ENCODE measurements at places on chromosomes 3 and 15.

- H3K4me3 ChIP-seq = no peak overlapping the region
- DNase-seq = no peak
- H3K27me3 ChIP-seq = peaks cover 26% of the 10 kb centered on the region
- no peaks in the 10 kb centered on the region for H3K36me3 ChIP-seq
Measured at GRCh38 chr15:29750754-29751153, 71.5 kb downstream of the TJP1 start.

GRCh38 chr3:198032039-198032936 lies 72.3 kb downstream of the LMLN start:
- peaks cover 14% of the 10 kb centered on the region for H3K36me3 ChIP-seq
- no peak overlapping the region for H3K4me3 ChIP-seq
- H3K27ac ChIP-seq = no peak overlapping the region

DNA sequence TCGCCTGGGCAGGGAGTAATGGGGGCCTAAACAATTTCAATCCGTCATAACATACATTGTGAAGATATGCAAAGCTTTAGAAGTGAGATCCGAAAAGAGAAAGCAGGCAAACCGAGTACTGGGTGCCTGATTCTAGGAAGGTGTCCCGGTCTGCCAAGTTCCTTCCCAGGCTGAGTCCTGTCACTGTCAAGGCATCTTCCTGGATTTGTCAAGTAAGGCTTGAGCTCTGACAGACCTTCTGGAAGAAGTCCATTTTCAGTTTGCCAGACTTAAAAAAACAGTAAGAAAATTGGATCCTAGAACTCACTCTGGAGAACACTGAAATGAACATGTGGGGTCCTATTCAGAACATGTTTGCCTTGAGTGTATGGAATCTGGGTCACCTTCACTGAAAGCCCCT lies 253.9 kb downstream of the RORA start:
- H3K4me3 ChIP-seq = no peak overlapping the region
- H3K27ac ChIP-seq = no peak overlapping the region
- H3K27me3 ChIP-seq = peaks cover 6% of the 10 kb centered on the region

- no peaks in the 10 kb centered on the region for H3K27me3 ChIP-seq
- H3K27ac ChIP-seq = no peak overlapping the region
- no peak for DNase-seq
- H3K4me1 ChIP-seq = no peaks in the 10 kb centered on the region
- H3K36me3 ChIP-seq = no peaks in the 10 kb centered on the region
Measured at GRCh38 chr3:78846718-78847117, 921.1 kb downstream of the ROBO1 start.

- DNase-seq = no peak
- H3K4me1 ChIP-seq = peaks cover 33% of the 10 kb centered on the region
- H3K27me3 ChIP-seq = no peaks in the 10 kb centered on the region
- H3K36me3 ChIP-seq = no peaks in the 10 kb centered on the region
Measured at GRCh38 chr3:143349455-143349854, 229.9 kb downstream of the CHST2 start.

DNA sequence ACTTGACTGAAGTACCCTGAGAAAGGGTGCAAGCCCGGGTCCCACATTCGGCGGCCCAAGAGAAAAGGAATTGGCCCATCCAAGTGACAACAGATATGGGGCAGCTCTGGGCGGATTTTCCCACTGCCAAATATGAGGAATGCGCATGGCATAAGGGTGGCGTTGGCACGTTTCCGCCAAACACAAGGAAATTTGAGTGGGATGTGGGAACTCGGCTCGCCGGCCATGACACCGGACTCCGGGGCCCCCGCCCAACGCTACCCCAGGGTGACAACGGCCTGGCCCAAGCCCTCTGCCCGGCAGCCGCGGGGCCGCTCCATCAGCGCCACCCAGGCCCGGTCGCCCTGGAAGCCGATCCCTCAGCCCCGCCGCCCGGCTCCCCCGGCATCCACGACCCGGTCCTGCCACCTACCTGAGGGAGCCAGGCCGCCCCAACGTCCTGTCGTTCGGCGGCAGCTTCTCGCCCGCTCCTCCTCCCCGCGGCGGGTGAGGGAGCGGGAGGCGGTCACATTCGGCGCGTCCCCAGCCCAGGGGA lies 449 bp downstream of the RAF1 start:
- DNase-seq = no peak
- H3K4me1 ChIP-seq = peaks cover 30% of the 10 kb centered on the region
- H3K27me3 ChIP-seq = no peaks in the 10 kb centered on the region

DNA sequence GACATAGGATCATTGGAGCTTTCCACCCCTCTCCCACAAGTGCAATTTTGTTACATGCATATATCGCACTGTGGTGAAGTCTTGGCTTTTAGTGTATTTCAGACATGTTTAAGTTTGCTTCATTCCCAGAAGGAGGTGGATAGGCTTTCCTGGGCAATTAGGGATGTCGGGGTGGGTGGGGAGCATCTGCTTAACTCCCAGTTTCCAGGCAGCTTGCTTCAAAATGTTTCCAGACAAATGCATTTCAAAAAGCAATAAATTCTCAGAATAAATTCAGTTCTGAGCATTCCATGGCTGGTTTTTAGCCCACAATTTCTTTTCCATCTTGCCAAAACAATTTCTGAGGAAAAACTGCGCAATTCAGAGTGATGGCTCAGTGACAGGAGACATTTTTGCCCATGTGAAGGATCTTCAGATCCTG lies 227.7 kb upstream of the ZPLD1 start:
- DNase-seq = no peak
- no peak overlapping the region for H3K4me3 ChIP-seq
- H3K4me1 ChIP-seq = no peaks in the 10 kb centered on the region
- H3K27ac ChIP-seq = no peak overlapping the region
- H3K36me3 ChIP-seq = no peaks in the 10 kb centered on the region

DNA sequence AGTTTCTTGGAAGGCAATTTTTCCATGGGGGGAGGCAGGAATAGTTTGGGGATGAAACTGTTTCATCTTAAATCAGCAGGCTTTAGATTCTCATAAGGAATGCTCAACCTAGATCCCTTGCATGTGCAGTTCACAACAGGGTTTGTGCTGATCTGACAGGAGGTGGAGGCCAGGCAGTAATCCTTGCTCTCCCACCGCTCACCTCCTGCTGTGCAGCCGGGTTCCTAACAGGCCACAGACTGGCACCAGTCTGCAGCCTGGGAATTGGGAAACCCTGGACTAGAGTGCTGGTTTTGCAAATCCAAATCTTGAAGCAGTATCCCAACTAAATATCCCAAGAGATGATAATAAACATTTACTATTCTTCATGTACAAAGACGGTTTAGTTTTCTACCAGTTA lies 256.3 kb upstream of the TMCO5A start:
- H3K4me1 ChIP-seq = no peaks in the 10 kb centered on the region
- H3K4me3 ChIP-seq = no peak overlapping the region
- no peak overlapping the region for H3K27ac ChIP-seq
- no peak for DNase-seq
- H3K27me3 ChIP-seq = no peaks in the 10 kb centered on the region
- H3K36me3 ChIP-seq = no peaks in the 10 kb centered on the region

Measured in activated CD4-positive, alpha-beta T cell treated with anti-CD3 and anti-CD28 coated beads for 36 hours (primary cell).